ENCODE measurements at places on chromosomes 12 and 14.
A peak's percentile ranks its signal among the peaks of the same experiment; 100 is the strongest.

DNA sequence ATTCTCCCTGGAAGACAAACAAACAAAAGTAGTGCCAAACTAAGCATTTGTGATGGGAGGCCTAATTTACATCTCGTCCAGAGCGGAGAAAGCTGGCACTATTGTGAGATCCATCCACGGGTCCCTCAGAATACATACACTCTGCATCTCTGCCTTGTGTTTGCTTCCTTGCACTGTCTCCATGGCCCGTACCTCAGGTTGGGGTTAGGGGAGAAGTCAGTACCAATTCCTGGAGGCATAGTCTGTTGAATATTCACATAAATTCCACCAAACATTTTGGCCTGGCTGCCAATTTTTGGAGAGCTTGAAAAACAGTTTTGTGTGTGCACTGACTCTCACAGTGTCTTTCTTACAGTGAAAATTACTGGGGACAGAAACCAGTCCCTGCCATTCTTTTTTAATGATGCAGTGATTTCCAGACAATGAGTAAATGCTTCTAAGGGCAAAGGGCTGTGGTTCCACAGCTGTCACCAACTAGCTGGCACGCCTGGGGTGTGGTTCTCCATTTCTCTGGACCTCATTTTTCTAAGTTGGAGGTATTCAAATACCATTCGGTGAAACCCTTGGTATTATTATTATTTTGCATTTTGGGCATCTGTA, 119.7 kb upstream of the HIF1A start:
- no peak for DNase-seq

- no peak for DNase-seq
Observed at GRCh38 chr12:108205864-108206263, 76.8 kb downstream of the WSCD2 start.

DNA sequence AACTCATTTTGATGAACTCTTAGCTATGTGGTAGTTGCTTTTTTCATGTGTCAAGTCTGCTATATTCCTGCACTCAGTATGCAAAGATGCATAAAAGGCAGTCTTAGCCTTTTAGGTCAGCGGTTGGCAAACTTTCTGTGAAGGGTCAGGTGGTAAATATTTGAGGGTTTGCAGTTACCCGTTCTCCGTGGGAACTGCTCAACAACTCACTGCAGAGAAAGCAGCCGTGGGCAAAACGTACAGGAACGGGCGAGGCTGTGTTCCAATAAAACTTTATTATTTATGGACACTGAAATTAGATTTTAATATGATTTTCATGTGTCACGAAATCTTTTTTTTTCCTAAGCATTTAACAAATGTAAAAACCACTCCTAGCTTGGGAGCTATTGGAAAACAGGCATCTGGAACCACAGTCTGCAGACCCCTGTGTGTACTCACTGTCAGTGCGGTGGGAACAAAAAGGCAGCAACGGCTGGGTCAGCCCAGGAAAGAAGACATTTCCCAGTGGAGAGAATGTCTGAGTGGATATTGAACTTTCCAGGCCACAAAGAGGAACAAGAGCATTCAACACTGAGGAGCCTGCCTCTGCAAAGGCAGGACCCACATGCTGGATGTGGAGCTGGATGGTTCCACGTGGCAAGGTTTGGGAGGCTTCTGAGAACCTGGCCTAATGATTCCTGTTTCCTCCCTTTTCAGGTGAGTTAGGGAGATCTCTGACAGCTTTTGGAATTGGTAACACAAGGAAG, 3.5 kb upstream of the ACACB start:
- DNase-seq: no peak

GRCh38 chr14:65168840-65169239, 66.5 kb upstream of the MAX start:
- no peak for DNase-seq

DNA sequence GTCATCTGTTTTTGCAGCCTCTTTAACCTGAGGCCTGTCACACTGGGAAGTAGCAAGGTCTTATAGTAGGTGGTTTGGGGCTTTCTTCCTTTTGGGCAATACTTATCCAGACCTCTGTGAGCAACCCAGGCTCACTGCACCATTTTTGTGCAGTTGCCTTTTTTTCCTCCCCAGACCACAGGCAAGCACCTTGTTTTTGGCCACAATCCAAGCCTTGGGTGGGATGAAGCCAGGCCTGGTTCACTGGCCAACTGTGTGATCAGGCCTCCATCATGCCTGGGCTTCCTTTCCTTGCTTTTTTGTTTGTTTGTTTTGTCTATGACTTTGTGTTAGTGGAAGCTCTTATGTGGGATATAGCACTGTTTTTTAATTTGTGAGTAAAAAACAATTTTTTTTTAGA, 71.7 kb downstream of the DNAH10 start:
- DNase-seq: no peak

GRCh38 chr12:50192908-50193307, 25.7 kb upstream of the CERS5 start:
- DNase-seq: no peak

- no peak for DNase-seq
Observed at GRCh38 chr14:29282169-29282568, 515.6 kb downstream of the FOXG1 start.

DNA sequence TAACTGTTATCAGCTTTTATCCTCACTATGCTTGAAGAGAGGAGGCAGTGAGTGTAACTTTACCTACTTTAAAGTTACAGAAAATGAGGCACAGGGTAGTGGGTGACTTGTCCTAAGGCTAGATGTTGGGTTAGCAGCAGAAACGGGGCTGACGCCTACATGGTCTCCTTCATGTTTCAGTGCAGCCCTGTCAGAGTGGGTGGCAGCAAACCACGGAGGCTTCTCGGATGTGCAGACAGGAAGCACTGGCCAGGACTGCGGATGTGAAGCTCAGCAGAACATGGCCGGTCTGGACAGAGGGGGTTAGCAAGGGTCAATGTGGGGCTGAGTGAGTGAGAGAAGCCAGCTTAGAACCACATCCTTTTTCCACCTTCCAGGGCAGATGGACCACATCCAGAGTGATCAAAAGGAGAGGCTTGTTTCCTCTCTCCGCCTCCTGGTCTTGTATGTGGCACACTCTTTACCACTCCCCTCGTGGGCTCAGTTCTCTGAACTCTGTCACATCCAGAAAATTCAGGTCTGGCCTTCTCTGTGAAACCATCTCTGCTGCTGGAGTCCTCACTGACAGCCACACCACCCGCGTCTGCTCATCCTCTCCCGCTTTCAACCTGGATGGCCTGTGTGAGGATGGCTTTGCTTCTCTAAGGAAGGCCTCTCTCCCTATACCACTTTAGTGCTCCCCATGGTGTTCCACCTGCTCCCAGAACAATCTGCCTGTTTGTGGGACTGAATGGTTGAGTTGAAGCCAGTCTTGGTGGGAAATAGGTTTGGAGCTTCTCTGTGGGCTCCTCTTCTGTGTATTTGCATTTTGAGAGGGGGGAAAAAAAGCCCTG, 14.1 kb downstream of the SUSD6 start:
- peak; percentile 67 for DNase-seq

- no peak for DNase-seq
Observed at GRCh38 chr12:51505360-51506105, 80.9 kb downstream of the SLC4A8 start.

DNA sequence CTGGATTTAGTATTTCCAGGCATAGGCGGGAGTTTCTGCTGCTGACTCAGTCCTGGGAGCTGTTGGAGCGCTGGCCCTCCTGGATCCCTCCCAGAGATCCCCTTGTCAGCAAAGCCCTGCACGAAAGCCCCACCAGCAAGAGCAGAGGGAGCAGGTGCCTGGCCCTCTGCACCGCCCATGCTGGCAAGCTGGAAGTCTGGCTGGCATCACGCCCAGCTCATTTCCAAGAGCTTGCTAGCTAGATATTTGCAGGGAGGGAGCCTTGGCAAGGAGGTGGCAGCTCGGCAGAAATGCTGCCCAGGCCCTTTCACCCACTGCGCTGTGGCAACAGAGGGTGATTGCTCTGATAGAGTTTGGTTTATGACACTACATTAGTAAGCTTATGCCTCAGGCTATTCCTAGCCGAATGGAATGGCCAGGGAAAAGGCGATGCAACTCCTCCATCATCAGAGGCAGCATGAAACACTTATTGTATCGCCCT, 193.9 kb downstream of the EMP1 start:
- no peak for DNase-seq

DNA sequence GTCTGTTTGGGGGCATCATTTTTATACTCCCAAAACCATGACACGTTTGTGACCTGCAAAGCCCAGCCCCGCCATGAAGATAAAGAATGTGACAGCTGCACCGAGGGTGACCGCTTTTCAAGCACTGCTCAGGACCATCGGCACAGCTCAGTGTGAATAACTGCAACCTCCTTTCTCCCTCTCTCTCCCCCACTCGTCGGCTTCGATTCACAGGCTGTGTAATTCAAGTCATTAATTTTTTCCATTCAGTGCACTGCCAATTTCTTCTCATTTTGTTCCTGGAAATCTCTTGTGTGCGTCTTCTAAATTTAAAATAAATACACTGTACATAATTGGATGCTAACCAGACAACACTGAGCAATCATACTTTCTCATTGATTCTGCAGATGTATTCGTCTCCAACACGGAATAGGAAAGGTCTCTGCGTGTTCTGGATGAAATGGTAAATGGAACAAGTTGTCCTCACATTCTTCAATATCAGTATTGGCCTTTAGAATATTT, 260.8 kb downstream of the TTC8 start:
- no peak for DNase-seq

- DNase-seq: no peak
Observed at GRCh38 chr12:28941248-28941647, 207.8 kb upstream of the FAR2 start.

DNA sequence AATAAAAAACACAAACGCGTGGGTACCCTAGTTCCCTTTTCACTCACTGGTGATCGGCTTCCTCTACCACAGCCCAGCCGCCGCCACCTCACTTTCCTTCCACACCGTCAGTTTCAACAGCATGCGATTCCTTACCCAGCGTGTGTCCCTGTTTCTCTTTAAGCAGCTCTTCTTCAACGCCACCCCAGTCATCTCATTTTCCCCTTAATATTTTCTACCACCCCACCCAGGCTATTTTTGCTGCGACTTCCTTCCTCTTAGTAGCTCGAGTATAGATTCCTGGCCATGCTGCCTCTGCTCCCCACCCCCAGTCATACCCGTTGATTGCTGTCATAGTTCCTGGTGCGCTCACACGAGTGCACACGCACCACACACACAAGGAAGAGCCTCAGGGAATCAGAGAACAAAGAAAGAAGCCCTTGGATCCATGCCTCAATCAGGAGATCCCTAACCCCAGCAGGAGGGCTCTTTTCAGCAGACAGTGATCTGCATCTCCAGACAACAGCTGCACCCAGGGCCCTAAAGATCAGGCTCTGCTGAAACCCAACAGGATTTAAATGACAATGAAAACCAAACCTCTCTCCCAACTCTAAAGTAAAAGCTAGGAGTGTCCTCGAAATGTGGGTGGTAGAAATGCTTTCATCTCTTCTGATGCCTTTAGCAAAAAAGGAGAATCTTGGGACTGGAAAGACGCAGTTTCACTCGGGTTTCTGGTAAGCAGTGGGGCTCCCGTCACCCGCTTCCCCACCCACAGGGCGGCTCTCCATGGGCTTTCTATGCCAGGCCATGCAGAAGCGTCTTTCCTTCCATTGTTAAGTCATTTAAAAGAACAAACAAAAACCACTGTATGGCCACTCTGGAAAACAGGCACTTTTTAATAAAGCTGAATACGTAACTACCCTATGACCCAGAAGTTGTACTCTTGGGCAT, 23.8 kb downstream of the VPS37B start:
- DNase-seq: peak; percentile 31

- no peak for DNase-seq
Observed at GRCh38 chr12:109736552-109737108, 23.0 kb downstream of the FAM222A start.

- no peak for DNase-seq
Observed at GRCh38 chr12:128789356-128789929, 34.3 kb downstream of the SLC15A4 start.

GRCh38 chr14:94040796-94041195, 14.7 kb downstream of the OTUB2 start:
- no peak for DNase-seq

- DNase-seq: no peak
Observed at GRCh38 chr14:49584058-49584457, 2.1 kb downstream of the RPS29 start.

DNA sequence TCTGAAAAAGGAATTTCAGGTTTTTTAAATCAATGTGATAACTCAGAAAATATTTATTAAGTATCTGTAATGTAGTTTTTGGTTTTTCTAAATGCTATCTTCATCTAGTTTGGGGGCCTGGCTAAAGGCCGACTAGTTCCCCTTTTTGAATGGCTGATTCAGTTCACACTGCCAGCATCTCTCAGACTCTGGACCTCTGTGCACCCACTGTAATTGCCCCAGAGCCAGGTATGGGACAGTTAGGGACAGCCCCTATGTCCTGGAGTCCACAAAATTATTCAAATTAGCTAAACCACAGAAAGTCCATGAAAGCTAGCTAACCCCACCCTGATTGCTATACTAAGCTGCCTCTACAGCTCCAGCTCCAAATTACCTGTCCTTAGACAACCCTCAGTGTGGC, 49.1 kb upstream of the RGS6 start:
- DNase-seq: no peak

DNA sequence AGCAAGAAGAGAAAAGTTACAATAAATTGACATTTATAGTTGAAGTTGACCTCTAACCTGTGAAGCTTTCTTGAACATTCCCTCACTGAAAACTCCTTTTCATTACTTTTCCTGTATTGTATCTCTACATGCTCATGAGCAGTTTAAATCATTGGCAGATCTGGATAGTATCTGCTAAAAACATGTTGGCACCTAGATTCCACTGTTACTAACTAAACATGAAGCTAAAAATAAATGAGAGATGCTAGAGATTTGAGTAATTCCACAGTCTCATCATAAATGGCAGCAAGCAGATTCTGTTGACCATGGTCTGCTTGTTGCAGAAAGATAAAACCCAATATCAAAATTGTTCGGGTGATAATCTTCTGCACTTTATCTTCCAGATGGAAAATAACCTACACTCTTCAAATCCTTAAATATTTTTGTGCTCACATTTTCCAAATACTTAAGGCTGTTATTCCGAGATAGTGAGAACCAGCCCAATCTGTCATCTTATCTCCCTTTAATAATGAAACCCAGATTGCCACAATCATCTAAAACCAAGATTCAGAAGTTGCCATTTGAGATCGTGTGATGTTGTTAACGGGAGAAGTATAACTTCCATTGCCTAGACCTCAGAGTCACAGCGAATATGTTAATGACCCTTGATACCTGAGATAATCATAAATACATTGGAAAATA, 171.0 kb upstream of the DAAM1 start:
- DNase-seq: no peak

- DNase-seq: no peak
Observed at GRCh38 chr14:28831126-28831525, 64.5 kb downstream of the FOXG1 start.

- DNase-seq: no peak
Observed at GRCh38 chr14:34018564-34019244, 67.8 kb upstream of the EGLN3 start.

- DNase-seq: no peak
Observed at GRCh38 chr12:59890896-59891579, 295.2 kb downstream of the SLC16A7 start.
